ENCODE measurements at places on chromosomes 6 and 20. TPM values are rescaled to one million over a fixed set of nuclear protein-coding genes. Genes with fewer than 3 reads are reported as not detected.

CABLES2 gene
- total RNA-seq = 10.7 TPM

GRCh38 chr20:24970030-24970553 is 21.0 kb downstream of the CST7 start:
- DNase-seq = no peak

ZNF831 gene
- total RNA-seq = 0.05 TPM

GRCh38 chr6:131062241-131063027 is 611 bp downstream of the EPB41L2 start:
- peak; percentile 76 for DNase-seq

- DNase-seq = no peak
These were observed 6.6 kb upstream of the WTAP start for GRCh38 chr6:159720708-159721107.

SLC35F1 gene
- total RNA-seq = 7.7 TPM

CST7 gene
- total RNA-seq = 1.6 TPM

- DNase-seq = no peak
These were observed 2.7 kb upstream of the PLCB4 start for GRCh38 chr20:9066191-9066590.

GRCh38 chr20:33251496-33251895 is 15.7 kb downstream of the BPIFA1 start:
- DNase-seq = no peak

- no peak for DNase-seq
These were observed 529.8 kb downstream of the CD83 start for GRCh38 chr6:14647357-14647756.

GRCh38 chr6:157284738-157285421 is 38.4 kb downstream of the TMEM242 start:
- DNase-seq = no peak

DNA sequence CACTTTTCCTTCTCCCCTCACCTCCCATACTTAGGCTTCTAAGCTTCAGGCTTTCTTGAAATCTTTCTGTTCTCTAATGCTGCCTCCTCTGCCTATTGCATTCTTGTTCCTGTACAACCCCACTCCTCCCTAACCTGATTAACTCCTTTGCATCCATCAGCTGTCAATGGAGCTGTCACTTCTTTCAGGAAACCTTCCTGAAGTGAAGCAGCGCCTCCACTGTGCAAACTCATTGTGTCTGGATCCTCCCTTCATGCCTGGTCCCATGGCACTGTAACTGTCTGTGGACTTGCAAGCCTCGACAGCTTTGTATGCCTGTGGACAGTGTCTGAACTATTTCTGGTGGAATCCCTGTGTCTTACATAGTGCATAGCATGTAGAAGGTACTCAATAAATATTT is 185.0 kb downstream of the HS3ST5 start:
- no peak for DNase-seq

DNA sequence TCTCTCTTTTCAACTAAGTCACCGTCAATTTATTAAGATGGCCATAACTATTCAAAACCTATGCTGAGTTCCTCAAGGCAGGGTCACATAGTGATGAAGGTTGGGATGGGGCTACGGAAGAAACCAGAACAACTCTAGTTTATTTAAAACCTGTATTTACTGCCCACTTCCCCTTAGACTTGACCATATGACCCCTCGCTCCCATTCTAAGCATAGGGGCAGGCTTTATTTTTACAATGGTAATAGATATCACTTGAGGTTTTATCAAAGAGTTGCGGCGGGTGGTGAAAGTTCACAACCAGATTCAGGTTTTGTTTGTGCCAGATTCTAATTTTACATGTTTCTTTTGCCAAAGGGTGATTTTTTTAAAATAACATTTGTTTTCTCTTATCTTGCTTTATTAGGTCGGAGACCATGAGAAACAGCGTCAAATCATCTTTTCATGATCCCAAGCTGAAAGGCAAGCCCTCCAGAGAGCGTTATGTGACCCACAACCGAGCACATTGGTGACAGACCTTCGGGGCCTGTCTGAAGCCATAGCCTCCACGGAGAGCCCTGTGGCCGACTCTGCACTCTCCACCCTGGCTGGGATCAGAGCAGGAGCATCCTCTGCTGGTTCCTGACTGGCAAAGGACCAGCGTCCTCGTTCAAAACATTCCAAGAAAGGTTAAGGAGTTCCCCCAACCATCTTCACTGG is 5.5 kb downstream of the EDN1 start:
- DNase-seq = no peak

- no peak for DNase-seq
These were observed 16.6 kb upstream of the FBXO9 start for GRCh38 chr6:53048431-53049195.

- no peak for DNase-seq
These were observed 106.3 kb upstream of the KCNK16 start for GRCh38 chr6:39428816-39429215.

DNA sequence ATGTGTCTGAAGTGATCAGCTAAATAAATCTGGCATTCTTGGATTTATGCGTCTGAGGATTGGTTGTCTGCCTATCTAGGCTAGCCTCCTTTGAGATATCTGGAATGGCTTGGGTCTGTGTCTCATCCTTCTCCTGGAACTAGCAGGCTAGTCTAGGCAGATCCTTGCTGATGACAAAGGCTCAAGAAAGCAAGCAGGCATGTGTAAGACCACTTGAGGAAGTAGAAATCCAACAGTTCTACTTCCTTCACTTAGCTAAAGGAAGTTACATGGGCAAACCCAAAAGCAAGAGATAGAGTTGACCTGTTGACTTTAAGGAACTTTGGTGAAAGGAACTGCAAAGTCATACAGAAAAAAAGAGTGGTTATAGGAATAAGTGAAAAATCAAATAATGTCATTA is 672.6 kb downstream of the MAFB start:
- no peak for DNase-seq

DNA sequence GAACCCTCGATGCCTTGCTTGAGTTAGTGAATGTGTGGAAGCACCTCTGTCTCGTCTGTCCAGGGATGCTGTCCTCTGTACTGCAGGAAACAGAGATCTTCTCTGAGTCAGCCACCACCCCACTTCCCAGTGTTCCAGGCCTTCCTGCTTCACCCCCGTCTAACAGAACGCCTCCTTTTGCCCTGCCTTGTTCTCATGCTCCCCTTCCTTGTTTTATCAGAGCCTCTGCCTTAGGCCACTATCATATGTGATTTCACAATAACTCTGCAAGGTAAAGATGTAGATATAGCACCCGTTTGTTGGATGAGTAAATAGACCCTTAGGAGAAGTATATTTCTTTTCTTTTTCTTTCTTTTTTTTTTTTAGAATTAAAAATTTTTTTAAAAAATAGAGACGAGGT is 106.7 kb upstream of the CLDN20 start:
- no peak for DNase-seq

DLK2 gene
- total RNA-seq = 2.9 TPM

GRCh38 chr6:134247231-134247833 is 70.6 kb downstream of the SGK1 start:
- no peak for DNase-seq

COL20A1 gene
- total RNA-seq = 0.22 TPM

- DNase-seq = no peak
These were observed 216.6 kb downstream of the HIVEP2 start for GRCh38 chr6:142728364-142728763.

KIZ gene
- 22.9 TPM for total RNA-seq

GRCh38 chr6:98920904-98921431 is 26.8 kb downstream of the FBXL4 start:
- no peak for DNase-seq

PRSS16 gene
- total RNA-seq = not detected

NFYA gene
- 12.9 TPM for total RNA-seq

KIF13A gene
- total RNA-seq = 145 TPM

DNA sequence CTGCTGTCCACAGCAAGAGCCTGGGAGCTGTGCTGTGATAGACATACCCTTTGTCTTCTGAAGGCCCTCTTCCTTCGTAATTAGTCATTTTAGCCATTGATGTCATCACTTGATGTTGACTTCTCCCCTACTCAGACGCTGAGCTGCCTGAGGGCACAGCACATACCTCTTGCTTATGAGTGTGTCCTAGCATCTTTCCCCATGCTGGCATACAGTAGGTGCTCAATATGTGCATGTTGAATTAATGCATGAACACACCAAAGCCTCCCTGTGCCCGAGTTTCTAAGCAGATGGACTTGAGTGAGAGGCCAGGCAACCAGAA is 35.8 kb upstream of the FAM83D start:
- DNase-seq = no peak

TOMM6 gene
- total RNA-seq = 127 TPM

Measured in cardiac septum (tissue), 1 donor.